ENCODE measurements at places on chromosomes 1 and 21.

DNA sequence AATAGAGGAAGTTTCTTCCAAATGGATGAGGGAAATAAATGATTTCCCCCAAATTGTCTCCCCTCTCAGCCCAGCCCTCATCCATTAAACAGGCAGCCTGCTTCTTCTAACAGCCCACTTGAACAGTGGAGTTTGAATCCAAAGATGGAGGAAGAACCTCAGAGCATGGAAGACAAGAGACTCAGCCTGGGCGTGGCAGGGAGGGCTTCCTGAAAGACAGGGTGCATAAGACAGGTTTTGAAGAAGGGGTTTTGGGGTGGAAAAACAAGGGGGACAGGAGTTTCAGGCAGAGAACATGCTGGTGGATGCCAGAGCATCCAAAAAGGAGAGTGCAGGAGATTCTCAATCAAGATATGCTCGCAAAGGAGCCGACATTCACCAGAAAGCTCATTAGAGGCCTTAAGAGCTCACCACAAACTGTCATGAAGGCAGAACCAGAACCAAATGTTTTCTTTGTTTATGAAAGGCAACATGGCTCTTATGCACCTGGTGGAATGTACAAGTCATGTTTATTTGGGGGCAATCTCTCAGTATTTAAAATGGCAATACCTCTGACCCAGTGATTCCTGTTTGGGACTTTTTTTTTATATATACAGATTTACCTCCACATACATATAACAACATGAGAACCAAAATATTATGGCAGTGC is 26.5 kb upstream of the TSPEAR start:
- no peak for DNase-seq

DNA sequence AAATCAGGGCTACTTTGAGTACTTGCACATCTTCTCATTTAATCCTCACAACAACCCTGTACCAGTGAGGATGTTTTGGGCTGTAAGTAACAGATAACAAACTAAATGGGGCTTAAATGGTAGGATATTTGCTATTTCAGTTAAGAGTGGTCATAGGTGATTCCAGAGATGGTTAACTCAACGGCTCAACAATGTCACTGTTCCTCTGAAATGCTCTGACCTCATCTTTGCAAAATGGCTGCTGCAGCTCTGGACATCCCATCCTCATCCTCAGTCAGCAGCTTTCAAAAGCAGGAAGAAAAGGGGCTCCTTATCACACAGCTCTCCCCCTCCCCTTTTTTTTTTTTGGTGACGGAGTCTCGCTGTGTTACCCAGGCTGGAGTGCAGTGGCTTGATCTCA is 1.5 kb downstream of the LDLRAD2 start:
- no peak for DNase-seq

GRCh38 chr21:38379147-38379546 is 119.1 kb downstream of the ERG start:
- no peak for DNase-seq

GRCh38 chr1:244302876-244303609 is 148.7 kb downstream of the ADSS2 start:
- DNase-seq = no peak

GRCh38 chr1:107251083-107251482 is 110.2 kb downstream of the NTNG1 start:
- DNase-seq = no peak

GRCh38 chr1:200873116-200873670 is 412 bp downstream of the GPR25 start:
- DNase-seq = no peak

- DNase-seq = no peak
Measured at GRCh38 chr21:33844104-33844889, 71.3 kb downstream of the ATP5PO start.

- no peak for DNase-seq
Measured at GRCh38 chr1:27960762-27961645, 1.2 kb downstream of the XKR8 start.

GRCh38 chr1:204145033-204145504 is 6.8 kb downstream of the ETNK2 start:
- no peak for DNase-seq

DNA sequence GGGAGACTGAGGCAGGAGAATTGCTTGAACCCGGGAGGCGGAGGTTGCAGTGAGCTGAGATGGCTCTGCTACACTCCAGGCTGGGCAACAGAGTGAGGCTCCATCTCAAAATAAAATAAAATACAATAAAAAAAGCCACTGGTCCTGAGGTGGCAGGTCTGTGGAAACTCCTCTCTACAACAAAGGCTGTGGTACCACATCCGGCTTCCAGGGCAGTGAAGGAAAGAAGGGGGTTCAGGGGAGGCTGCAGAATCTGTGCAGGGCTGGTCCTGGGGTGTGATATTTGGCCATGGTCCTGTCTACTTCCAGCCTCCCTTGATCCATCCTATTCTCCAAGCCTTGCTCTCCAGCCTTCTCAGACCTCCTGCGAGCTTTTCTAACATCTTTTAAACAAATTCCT is 731 bp upstream of the ZNF683 start:
- DNase-seq = no peak

GRCh38 chr1:55363268-55363667 is 148.1 kb upstream of the USP24 start:
- DNase-seq = no peak

- DNase-seq = no peak
Measured at GRCh38 chr1:248306103-248306502, 2.9 kb upstream of the OR2T12 start.

DNA sequence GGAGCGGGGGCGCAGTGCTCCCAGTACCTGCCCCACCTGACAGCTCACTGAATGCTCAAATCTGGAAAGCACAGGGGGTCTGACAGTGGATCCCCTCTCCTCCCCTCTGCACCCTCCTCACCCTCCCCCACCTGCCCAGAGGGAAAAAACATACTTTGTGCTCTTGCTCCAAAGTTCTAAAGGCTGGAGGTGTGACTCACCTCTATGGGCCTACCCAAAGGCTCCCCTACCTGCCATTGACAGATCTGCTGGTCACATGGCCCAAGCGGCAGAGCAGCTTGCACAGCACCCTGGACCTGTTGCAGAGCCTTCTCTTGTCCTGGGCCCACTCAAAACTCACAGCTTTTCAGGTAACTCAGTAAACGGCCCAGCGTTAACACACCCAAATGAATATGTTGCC is 55.7 kb downstream of the ADSS2 start:
- no peak for DNase-seq

GRCh38 chr1:114103992-114104391 is 49.7 kb downstream of the SYT6 start:
- DNase-seq = no peak

GRCh38 chr1:95561346-95561745 is 327.3 kb downstream of the RWDD3 start:
- DNase-seq = no peak

- no peak for DNase-seq
Measured at GRCh38 chr1:101119289-101119688, 93.7 kb upstream of the DPH5 start.

GRCh38 chr1:183656355-183656754 is 3.2 kb upstream of the APOBEC4 start:
- no peak for DNase-seq

DNA sequence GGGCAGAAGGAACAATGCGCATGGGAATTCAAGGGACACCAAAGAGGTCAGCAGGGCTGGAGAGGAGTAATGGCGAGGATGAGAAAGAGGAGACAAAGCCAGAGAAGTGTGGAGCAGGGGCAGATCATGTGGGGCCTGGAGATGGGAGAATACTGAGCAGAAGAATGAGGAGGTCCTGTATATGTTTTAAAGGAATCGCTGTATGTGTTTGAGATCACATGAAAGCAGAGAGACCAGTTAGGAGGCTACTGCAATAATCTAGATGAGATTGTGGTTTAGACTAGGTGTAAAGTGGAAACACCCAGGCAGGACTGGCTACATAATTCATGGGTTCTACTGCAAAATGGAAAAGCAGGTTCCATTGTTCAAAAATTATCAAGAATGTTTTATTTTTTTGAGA is 33.3 kb upstream of the SLC30A10 start:
- DNase-seq = no peak

DNA sequence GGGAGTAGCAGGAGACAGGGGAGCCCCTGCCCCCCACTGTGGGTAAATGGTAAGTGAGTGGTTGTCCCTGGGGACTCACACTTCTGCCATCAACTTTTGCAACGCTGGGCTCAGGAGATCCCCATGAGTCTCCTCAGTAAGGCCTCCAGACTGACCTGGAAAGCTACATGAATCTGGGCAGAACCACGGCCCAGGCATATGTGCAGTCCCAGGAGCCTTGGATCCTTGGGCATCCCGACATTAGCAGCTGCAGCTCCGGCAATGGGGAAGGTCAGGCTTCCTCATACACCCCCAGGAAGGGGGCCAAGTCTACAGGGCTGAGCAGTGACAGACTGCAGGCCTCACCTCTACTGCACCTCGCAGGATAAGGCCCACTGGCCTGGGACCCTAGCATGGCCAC is 868.7 kb upstream of the ADGRL4 start:
- no peak for DNase-seq

GRCh38 chr1:25062621-25063255 is 132.7 kb upstream of the RUNX3 start:
- no peak for DNase-seq

DNA sequence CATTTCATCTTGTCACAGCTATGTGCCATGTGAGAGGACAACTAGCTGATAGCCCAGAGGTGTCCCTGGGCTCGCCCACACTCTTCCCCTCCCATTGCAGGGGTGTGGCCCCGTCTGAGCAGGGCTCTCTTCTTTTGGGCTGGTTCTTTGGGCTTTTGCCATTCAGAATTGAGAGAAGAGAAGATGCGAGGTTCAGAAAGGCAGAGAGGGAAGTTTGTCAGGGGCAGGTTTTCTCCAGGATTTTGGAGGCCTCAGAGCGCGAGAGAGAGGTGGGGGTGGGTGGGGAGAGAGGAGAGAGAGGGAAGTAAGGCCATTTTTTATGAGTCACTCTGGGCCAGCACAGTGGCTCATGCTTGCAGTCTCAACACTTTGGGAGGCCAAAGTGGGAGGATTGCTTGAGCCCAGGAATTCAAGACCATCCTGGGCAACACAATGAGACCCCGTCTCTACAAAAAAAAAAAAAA is 5.2 kb downstream of the IFI6 start:
- no peak for DNase-seq

DNA sequence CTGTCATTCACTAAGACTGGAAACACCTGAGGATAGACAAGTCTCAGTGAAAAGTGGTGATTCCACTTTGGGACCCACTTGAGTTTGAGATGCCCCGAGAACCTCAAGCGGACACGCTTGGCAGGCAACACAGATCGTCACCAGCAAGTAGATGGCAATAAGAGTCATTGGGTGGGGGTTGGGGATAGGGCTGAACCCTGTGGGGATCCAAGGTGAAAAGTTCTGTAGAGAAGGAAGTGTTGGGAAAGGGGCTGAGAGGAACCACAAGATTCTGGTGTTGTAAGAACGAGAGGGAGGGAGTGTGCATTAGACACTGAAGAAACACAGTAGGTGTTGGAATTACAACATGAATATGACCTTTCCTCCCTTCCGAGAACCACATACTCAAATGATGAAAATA is 45.4 kb upstream of the TDRD10 start:
- no peak for DNase-seq

DNA sequence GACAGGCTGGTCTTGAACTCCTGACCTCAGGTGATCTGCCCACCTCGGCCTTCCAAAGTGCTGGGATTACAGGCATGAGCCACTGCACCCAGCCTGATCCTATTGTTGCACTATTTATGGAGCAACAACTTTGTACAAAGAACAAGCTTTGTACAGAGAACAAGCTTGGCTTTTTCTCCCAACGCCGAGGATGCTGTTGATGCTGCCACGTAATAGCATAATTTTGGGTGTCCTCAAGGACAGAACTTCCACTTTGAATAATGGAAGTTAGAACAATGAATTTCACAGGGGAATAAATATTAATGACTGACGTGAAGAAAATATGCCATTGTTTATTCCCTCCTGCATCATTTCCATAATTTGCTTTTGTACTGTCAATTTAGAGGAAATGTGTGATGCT is 12.8 kb upstream of the RBP7 start:
- DNase-seq = no peak

DNA sequence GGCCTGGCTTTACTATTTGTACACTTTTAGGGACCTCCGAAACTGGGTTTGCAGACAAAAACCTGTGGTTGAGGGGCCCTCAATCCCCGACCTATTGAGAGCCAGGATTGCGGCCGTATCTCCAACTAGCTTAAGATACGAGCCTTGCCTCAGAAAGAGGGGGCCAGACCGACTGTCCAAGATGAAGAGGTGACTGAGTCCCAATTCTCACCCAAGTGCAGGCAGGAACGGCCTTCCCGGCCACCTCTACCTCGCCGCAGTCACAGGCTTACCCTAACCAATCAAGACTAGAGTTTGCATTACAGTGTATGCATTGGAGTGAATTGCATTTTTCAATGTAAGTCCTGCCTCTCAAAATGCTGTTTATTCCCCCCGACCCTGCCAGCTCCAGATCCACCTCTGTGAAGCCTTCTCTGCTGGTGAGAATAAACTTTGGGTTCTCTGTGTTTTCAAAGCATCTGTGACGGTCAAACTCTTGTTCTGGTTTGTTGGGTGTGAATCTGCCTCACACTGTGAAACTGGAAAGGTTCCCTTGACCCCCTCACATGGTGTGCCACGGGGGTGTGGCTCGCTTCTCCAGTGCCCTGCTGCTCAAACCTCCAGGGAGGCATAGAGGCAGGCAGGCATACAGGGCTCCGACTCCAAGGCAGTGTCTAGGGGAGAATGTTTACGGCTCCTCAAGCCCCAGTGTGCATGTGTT is 62.2 kb upstream of the WLS start:
- no peak for DNase-seq

- no peak for DNase-seq
Measured at GRCh38 chr1:87284456-87285240, 44.0 kb upstream of the LMO4 start.

DNA sequence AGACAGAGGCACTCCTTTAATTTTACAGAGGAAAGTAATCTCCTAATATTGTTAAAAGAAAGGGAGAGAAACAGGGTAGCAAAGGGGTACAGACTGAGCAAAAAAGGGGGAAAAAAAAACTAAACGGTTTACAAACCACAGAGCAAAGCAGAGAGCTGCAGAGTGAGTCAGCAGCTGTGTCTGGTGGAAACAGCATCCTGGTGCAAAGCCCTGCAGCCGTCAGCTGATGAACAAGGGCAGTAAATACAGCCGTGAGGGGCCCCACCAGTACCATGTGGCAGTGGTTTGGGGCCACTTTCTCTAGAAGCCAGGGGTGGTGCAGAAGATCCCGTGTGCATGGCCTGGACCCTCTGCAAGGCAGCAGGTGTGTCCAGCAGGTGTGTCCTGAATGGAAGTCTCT is 111.3 kb downstream of the ERG start:
- no peak for DNase-seq

DNA sequence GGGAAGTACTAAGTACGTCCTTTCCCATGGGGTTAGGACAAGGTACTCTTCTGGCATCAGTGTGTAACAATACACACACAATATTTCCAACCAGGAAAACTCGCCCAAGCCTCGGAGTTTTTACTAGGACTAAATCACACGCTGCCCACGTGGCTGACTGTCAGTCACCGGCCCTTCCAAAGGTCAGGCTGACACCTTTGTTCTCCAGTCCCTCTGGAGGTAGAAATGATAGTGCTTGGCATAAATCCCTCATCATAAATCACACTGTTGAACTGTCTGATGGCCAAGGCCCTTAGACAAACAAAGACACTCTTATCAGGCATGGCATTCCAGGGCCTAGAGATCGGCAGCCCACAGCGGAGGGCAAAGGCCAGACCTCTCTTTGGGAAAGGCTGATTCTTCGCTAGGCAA is 16.9 kb upstream of the SLAMF9 start:
- DNase-seq = no peak

All from AG09319 (cell line).